ENCODE measurements at places on chromosomes 6 and 20. TPM values are rescaled to one million over a fixed set of nuclear protein-coding genes. Genes with fewer than 3 reads are reported as not detected.

Gene TREM1
- total RNA-seq = not detected

Gene TRIM40
- not detected for total RNA-seq

Gene MLN
- not detected for total RNA-seq

Gene BCAS4
- total RNA-seq = 6.0 TPM

Gene SIRPA
- total RNA-seq = 59.6 TPM

Measured in melanocyte of skin (primary cell).